ENCODE measurements at places on chromosomes 1 and 21. TPM values are rescaled to one million over a fixed set of nuclear protein-coding genes. Genes with fewer than 3 reads are reported as not detected.

DNA sequence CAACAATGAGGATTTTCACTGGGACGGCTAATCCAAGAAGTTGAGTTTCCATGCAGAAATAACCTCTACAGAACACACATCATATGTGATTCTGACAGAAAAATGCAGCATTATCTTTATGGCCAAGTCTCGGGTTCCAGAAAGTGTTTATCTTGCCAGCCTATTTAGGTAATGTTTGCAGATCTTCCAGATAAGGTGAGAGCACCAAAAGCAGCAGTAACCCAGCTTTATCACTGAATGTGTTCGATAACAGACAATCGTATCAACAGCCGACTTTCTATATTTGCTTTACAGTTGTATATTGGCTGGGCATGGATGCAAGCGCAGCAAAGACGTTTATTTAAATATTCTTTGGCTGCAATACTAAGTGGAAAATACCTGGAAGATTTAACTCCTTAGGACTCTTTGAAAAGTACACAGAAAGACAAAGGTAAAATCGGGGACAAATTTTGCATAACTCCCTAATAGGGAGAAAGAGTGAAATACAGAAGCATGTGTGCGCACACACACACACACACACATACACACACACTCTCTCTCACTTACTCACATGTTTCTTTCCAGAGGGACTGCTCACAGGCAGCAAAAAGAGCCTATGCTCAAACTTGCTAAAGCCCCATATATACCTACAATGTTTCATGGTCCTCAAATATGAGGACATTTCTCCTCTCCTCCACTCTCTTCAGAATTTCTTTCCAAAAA lies 3.0 kb upstream of the CTSK start:
- DNase-seq: no peak

GRCh38 chr1:114292194-114292593 lies 138.5 kb upstream of the SYT6 start:
- DNase-seq: no peak

GRCh38 chr1:24081190-24081589 lies 30.7 kb downstream of the MYOM3 start:
- DNase-seq: no peak

- DNase-seq: no peak
These were observed 2.5 kb downstream of the RHOC start for GRCh38 chr1:112704391-112704933.

The ABCA4 gene
- polyA plus RNA-seq: 0.46 TPM
